Tibial nerve (tissue), 4 donors: ENCODE measurements at places on chromosomes 13 and 19. TPM values are rescaled to one million over a fixed set of nuclear protein-coding genes. Genes with fewer than 3 reads are reported as not detected.

ZNF345 gene
- 6.1 TPM for total RNA-seq

ZNF536 gene
- 39.0 TPM for total RNA-seq

IZUMO2 gene
- not detected for total RNA-seq

TMPRSS9 gene
- not detected for total RNA-seq

FARSA gene
- total RNA-seq, result 44.7 TPM

TUBB4A gene
- 26.2 TPM for total RNA-seq

ZNF850 gene
- total RNA-seq, result 3.1 TPM

ZIC2 gene
- total RNA-seq, result not detected

NLRP9 gene
- not detected for total RNA-seq

ATP4B gene
- total RNA-seq, result not detected

CCDC70 gene
- not detected for total RNA-seq

NAA16 gene
- total RNA-seq, result 28.7 TPM
